ENCODE measurements at places on chromosomes 7 and 10.

- no peak for DNase-seq
These were observed 341.2 kb downstream of the CRPPA start for GRCh38 chr7:16080131-16080530.

GRCh38 chr10:75613685-75614504 lies 182.5 kb downstream of the LRMDA start:
- DNase-seq = no peak

DNA sequence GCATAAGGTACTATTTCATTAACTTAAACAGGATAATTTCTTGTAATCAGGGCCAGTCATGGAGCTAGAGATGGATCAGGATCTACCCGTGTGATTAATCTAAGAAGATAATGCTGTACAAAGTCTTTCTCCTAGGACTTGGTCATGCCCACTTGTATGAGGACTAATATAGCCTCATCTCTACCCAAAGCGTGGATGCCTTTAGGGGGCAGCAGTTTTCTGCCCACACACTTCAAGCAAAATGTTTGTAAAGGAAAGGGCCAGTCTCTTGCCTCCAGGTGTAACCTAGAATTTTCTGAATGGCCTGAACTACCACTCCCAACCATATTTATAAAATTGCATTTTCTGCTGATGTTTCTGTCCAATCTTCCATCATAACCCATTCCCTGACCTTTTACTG lies 764.0 kb upstream of the IGFBP3 start:
- no peak for DNase-seq

- no peak for DNase-seq
These were observed 4.4 kb upstream of the RAMP3 start for GRCh38 chr7:45153233-45153632.

DNA sequence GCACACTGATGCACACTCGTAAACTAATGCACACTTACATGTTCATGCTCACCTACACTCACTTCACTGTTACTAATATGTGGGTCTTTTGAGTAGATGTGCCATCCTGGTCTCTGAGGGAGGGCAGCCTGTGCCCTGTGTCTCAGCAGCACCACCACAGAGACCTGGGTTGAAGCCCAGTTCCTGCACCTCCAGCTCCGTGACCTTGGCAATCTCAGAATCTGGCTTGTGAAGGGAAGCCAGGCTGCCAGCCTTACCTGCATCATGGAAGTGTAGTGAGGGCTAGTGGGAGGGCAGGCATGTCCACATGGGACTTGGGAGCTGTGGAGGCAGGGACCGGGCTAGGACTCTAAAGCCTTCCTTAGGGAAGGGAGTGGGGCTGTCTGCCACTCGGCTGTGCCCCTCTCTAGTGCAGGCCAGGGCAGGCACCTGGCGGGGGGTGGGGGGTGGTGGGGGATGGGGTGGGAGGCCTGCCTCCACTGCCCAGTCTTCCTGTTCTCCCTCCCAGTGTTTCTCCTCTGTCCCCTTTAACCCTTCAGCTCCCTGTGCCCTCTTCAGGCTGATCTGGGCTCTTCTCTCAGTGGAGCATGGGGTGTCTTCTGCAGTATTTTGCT lies 8.1 kb downstream of the ADCY1 start:
- no peak for DNase-seq

DNA sequence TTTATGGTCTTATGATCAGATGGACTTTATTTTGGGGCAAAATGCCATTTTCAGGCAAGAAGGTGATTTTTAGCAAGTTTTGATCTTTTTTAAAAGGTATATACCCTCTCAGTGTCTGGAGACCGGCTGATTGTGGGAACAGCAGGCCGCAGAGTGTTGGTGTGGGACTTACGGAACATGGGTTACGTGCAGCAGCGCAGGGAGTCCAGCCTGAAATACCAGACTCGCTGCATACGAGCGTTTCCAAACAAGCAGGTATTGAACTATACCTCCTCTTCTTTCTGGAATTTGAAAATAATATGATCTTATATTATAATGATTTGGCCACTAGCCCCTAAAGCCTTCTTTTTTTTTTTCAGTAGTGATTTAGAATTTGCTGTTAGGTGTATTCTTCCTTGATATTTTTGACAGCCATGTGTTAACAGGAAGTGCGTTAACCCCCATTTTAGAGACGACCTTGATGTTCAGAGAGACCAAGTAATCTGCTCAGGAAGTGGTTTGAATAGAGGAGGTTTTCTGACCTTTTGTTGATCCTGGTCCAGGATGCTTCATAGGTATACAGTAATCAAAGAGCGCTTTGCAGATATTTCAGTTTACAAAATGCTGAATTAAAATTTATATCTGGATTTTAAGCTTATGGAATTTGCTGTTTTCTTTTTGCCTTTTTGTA lies 6.2 kb downstream of the BUB3 start:
- no peak for DNase-seq

GRCh38 chr10:75205908-75206307 lies 4.7 kb upstream of the VDAC2 start:
- DNase-seq = no peak

GRCh38 chr7:86837235-86837634 lies 193.5 kb downstream of the GRM3 start:
- DNase-seq = no peak
